MV-4-11 (cell line): ENCODE measurements at places on chromosomes 7 and 10.
A peak's percentile ranks its signal among the peaks of the same experiment; 100 is the strongest.

DNA sequence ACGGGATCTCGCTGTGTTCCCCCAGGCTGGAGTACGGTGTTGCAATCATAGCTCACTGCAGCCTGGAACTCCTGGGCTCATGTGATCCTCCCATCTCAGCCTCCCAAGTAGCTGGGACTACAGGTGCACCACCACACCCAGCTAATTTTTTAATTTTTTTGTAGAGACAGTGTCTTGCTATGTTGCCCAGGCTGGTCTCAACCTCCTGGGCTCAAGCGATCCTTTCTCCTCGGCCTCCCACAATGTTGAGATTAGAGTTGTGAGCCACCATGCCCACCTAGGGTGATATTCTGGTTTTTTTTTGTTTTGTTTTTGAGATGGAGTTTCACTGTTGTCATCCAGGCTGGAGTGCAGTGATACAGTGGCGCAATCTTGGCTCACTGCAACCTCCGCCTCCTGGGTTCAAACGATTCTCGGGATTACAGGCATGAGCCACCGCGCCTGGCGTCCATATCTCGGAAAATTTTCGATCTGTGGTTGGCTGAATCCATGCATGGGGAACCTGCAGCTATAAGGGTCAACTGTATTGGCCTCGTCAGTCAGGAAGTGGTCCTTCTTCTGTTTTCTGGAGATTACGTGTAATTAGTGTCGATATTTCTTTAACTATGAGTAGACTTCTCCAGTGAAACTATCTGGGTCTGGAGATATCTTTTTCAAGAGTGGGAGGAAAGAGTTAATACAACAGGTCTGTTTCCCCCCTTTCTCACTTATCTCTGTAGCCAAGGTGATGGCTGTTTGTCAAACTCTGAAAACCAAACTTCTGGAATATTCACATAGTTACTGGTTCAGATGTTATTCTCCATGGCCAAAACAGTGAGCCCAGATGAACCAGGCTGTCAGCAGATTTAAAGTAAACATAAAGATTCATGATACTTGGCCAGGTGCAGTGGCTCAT lies 21.0 kb upstream of the FIS1 start:
- peak; percentile 20 for DNase-seq

- no peak for DNase-seq
Measured at GRCh38 chr10:89002226-89002978, 11.8 kb downstream of the FAS start.

- DNase-seq, result peak; percentile 69
Measured at GRCh38 chr10:69392481-69393000, 24.2 kb downstream of the TACR2 start.

GRCh38 chr10:69572159-69573055 lies 815 bp downstream of the NEUROG3 start:
- DNase-seq, result peak; percentile 13

- peak; percentile 6 for DNase-seq
Measured at GRCh38 chr10:23100331-23101030, 5.1 kb downstream of the MSRB2 start.

GRCh38 chr10:3857318-3857717 lies 72.3 kb upstream of the KLF6 start:
- DNase-seq, result no peak

DNA sequence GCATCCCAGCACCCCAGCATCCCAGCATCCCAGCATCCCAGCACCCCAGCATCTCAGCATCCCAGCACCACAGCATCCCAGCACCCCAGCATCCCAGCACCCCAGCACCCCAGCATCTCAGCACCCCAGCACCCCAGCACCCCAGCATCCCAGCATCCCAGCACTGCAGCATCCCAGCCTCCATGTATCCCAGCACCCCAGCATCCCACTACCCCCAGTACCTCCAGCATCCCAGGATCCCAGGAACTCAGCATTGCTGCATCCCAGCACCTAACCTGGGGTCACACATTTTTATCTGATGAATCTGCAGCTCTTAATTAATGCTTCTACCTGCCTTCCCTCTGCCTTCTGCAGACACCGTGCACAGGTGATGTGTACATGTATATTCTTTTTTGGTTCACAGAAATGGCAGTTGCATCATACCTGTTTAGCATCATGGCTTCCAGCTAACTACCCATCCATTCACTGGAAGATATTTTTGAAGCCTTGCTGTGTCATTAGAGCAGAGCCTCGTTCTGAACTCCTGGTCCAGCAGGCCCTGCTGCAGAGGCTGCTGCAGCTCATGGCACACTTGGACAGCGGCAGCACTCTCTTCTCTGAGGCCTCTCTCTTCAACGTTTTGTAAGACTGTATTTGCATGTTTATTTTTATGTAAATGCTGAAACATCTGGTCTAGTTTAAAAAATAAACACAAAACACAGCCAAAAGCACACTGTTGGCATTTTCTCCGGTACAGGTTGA lies 4.6 kb upstream of the CFAP46 start:
- no peak for DNase-seq

GRCh38 chr10:102524746-102525145 lies 21.0 kb downstream of the SUFU start:
- no peak for DNase-seq

DNA sequence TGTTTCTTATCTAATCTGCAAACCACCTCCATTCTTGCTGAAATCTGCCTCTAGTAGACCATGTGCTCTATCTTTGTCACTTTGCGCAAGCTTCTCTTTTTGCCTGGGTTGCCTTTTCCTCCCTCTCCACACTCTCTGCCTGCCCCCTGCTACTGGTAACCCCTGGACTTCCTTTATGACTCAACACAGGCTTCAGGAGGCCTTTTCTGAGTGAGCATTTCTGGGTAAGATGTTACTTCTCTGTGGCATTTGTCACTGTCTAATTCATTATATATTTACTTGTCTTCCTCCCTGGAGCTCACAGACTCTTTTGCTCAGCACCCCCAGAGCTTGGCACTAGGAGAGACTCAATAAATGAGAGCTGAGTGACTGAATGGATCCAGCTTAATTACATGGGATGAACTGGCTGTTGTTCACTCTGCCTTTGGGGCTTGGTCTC lies 8.4 kb downstream of the GOLGA7B start:
- DNase-seq, result peak; percentile 93

DNA sequence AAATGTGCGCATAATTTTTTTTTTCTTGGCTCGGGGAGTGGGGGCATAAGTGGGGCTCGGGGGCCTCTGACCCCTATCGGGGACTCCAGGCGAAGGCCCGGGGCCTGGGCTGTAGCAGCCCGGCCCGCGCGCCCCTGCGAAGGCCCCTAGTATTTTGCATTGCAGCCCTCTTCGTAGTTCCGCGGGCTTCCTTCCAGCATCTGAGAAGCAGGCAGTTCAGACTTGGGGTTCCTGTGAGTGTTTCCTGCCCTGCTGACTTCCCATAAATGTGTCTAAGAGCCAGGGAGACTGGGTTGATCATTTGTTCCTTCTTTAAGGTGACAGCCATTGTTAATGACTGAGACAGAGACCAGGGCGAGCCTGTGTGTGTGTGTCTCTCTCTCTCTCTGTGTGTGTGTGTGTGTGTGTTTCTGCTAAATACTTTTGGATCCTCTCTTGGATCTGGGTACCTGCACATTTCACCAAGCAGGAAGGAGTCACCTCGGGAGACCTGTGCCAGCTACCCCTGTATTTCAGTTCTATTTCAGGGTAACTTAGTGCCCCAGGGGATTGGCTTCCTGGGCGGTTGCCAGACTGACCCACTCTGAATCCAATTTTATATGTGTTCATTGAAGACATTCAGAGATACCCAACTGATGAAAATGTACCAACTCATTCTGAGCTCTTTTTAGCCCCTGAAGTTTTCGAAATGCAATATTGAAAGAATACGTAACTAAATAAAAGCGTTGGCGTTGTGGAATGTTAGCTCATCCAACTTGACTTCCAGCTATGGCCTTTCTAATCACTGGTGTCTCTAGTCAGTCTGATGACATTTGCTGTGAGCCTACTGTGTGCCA lies 805 bp downstream of the MSRB2 start:
- peak; percentile 54 for DNase-seq

DNA sequence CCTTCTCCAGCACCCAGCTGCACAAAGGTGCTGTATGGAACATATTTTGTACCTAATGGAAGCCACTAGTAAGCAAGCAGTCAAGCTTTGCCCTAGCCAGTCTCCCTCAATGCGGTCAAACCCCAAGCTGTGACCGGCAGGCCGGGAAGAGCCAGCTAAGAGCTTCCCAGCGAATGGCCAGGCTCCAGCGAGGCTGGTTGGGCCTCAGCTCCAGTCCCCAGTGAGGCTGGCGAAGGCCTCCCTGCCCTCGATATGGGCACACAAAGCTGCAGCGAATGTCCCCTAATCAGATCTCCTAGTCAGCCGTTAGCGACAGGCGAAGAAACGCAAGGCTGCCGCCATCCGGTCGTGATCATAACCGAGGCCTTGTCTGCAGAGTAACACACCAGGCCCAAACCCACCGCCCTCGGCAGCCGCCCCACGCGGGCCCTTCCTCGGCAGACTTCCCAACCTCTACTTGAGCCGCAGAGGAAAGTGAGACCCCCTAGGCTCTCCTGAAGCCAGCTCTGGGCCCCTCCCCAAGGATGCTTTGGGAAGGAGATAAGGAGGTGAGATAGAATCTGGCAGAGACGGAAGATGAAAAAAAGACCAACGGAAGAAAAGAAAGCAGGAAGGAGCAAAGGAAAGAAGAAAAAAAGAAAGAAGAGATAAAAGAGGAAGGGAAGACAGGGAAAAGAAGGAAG lies 3.1 kb upstream of the HOXA9 start:
- DNase-seq, result peak; percentile 49

GRCh38 chr7:99221866-99222265 lies 14.0 kb upstream of the KPNA7 start:
- DNase-seq, result no peak

GRCh38 chr7:27576360-27576944 lies 86.2 kb downstream of the HIBADH start:
- peak; percentile 19 for DNase-seq

GRCh38 chr10:99828464-99828863 lies 46.0 kb downstream of the ABCC2 start:
- peak; percentile 70 for DNase-seq

GRCh38 chr10:23139677-23140076 lies 44.3 kb downstream of the MSRB2 start:
- no peak for DNase-seq

DNA sequence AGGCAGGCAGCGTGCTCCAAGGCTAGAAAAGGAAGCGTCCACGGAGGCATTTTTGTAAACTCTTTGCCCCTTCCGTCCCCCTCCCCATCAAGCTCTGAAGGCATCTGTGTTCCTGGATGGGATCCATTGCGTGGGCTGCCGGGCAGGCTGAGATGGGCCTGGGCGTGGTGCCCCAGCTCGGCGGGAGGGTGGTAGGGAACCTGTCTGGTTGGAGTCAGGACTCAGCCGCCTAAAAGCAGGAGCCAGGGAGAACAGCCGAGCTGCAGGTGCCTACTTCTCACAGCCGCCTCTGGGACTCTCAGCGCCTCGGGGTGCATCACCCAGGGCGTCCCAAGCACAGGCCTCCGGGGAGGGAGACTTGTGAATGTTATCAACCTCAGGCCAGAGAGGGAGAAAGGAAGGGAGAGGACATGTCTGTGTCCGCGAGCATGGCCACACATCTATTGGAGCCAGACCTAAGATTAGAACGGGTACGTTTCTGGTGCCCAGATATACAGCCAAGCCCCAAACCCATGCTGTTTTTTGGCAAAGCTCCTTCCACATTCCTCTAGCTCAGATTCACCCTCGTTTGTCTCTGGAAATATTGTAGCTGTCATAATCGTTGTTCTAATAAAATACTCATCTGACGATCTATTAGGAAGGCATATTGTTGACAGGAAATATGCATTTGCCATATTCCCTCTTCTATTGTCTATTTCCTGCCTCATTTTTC lies 48.6 kb upstream of the CTBP2 start:
- DNase-seq, result no peak

- DNase-seq, result no peak
Measured at GRCh38 chr10:30680908-30681307, 51.4 kb upstream of the LYZL2 start.

DNA sequence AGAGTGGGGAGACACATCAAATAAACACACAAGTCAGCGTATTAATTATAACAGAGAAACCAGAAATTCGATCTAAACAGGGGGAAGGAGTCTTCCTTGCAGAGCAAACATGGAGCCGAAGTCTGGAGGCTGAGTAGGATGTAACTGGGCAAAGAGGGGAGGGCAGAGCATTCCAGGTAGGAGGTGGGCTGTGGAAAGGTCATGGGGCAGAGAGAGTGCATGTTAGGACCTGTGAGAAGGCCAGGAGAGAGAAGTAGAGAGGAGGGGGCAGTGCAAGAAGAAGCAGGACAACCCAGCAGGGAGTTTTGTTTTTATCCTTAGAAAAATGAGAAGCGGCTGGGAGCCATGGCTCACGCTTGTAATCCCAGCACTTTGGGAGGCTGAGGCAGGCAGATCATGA lies 130.8 kb upstream of the GPR26 start:
- DNase-seq, result no peak

DNA sequence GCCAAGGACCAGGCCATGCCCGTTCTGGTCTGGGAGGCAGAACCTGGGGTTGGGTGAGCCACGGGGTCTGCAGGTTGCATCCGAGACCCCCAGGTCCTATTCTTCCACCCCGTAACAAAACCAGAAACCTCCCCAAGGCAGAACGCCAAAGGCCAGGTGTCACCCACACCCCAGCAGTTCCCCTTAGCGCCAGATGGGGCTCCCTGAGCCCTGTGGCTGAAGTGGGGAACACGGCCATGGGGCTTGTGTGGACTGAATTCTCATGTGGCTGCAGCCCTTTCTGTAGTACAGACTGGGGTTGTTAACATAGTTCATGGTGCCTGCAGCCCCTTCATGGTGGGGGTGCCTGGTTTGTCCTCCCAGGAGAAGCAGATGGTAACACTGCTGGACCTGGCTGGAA lies 10.2 kb downstream of the BRI3 start:
- no peak for DNase-seq

DNA sequence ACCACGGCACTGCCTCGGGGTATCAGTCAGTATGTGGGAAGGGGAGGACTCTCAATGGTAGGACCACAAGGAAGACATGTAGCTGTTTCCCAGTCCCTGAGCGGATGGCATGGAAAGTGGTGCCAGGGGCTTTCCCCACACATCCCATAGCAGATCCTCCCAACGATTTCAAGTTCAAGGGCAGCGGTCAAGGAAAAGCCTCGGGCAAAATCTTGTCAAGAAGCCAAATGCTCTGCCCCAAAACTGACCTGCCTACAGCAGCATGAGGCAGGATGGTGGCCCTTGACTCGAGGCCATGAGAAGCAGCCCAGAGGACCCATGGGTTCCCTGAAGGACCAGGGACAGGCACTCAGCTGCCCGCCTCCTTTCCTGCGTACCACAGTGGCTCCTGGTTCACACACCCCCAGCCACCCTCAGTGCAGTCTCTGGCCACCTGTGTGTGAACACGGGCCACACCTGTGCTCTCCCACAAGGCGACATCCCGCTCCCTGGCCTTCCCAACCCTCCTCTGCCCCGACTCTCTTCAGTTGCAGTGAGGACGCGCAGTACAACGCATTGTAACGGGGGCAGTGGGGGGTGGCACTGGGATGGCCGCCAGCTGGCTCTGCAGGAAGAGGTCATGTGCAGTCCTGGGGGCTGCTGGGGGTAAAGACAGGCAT lies 43.6 kb downstream of the CTBP2 start:
- DNase-seq, result no peak

- no peak for DNase-seq
Measured at GRCh38 chr7:82141427-82141826, 302.1 kb downstream of the CACNA2D1 start.

DNA sequence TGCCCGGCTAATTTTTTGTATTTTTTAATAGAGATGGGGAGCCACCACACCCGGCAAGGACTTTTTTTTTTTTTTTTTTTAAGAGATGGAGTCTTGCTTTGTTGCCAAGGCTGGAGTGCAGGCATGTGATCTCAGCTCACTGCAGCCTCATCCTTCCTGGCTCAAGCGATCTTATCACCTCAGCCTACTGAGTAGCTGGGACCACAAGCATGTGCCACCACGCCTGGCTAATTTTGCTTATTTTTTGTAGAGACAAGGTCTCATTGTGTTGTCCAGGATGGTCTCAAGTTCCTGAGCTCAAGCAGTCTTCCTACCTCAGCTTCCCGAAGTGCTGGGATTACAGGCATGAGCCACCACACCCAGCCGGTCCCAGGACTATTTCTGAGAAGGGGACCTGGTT lies 9.3 kb upstream of the MCU start:
- DNase-seq, result no peak
